ENCODE measurements at places on chromosomes 2 and 18.

DNA sequence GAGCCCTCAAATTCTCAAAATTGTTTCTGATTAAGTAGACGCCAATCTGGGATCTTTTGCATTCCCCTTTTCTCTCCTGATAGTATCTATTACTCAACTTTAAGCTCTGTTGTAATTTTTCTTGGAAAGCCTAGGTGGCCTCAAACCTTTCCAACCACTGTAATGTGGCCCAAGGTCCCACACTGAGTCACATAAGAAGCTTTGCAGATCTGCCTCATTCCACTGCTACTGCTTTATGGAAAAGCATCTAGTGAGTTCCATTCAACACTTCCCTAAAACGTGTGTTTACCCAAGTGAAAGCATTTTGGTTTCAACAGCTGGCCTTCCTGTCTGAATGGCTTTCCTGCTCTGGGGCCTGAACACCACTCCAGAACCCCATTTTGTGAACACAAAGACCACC lies 493.6 kb upstream of the SPHKAP start:
- DNase-seq: no peak

- no peak for DNase-seq
Observed at GRCh38 chr2:190505696-190506095, 28.8 kb downstream of the NEMP2 start.

- no peak for DNase-seq
Observed at GRCh38 chr2:86518481-86518880, 44.8 kb downstream of the CHMP3 start.

DNA sequence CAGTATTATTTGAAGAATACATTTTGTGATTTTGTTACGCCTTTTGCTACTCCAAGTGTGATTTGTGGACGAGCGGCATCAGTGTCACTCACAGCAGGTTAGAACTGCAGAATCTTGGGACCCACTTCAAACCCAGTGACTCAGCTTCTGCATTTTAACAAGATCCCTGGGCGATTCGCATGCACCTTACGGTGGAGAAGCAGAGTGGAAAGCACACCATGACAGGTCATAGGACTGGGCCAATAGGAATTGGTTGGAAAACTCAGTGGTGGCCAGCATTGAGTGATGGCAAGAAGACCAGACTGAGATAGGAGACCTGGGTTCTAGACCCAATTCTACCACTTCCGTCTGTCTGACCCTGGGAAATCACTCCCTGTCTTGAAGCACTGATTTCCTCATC lies 26.3 kb downstream of the CTLA4 start:
- DNase-seq: no peak

DNA sequence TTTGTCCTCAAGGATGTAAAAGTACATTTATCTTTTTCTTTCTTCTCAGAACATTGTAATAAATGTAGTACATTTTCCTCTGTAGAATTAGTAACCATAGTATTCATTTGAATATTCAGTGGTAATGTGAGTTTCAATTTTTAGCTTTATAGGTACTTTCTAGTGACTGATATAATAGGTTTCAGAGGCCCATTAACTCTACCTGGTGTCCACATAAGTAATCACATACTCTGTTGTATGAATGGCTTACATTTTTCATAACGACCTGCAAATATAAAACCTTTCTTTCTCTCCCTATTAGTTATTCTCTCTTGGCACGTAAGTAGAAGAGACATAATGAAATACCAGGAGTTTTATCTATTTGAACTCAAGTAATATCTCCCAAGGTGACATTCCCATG lies 1017.6 kb downstream of the DPP10 start:
- no peak for DNase-seq

DNA sequence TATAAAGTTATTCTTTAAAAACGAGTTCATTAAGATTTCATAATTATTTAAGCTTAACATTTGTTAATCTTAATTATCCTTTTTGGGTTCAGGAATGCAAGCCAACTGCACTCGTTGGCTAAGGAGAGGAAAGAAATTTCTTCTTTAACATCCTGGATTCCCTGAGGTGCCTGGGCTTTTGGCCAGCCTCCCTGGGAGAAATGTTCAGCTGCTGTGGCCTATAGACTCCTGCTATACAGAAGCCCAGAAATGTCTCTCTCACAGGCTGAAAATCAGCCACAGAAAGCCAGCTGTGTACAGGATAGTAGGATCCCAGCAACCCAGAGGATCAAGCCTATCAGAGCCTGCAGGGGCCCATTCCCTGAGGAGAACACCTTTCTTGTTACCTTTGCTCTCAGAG lies 430.3 kb downstream of the XIRP2 start:
- no peak for DNase-seq

GRCh38 chr2:74878551-74878950 lies 44.6 kb downstream of the HK2 start:
- DNase-seq: no peak

GRCh38 chr2:192010073-192010472 lies 163.2 kb upstream of the CAVIN2 start:
- no peak for DNase-seq

- DNase-seq: peak; percentile 26
Observed at GRCh38 chr18:62663731-62664336, 51.5 kb upstream of the PHLPP1 start.

GRCh38 chr2:38465789-38466127 lies 88.7 kb upstream of the ATL2 start:
- DNase-seq: peak; percentile 57

GRCh38 chr2:124589971-124590370 lies 564.9 kb downstream of the CNTNAP5 start:
- DNase-seq: no peak

DNA sequence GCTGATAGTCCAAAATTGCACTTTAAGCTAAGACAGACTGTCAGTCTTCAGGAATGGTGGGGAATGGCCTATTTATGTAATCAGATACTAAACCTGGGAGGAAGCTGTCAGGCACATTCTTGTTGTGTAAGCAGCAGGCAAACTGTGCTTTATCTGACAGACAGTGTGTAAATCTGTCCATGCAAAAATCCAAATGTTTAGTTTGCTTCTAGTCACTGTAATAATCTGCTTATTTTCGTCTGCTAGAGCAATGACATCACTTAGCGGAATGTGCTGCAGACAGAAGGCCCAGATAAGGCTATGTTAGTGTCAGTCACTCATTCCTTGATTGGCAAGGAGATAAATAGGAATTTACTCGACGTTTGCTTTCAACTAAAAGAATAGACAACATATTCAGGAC lies 263.5 kb downstream of the ZNF407 start:
- no peak for DNase-seq

DNA sequence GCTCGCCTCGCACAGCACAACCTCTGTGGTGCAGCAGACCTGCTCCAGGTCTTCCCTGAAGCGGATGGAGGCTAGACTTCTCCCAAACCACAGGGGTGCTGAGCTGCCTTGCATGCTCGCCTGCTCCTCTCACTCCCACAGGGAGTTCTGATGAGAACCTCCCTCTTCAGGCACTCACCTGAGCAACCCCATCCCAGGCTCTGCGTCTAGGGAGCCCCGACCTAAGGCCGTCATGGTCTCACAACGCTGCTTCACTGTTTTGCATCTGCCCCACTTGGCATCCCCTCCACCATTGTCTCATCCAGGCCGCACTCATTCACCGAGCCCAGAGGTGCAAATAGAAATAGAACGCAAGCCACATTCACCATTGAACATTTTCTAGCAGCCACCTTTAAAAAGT lies 24.6 kb upstream of the MC5R start:
- no peak for DNase-seq

DNA sequence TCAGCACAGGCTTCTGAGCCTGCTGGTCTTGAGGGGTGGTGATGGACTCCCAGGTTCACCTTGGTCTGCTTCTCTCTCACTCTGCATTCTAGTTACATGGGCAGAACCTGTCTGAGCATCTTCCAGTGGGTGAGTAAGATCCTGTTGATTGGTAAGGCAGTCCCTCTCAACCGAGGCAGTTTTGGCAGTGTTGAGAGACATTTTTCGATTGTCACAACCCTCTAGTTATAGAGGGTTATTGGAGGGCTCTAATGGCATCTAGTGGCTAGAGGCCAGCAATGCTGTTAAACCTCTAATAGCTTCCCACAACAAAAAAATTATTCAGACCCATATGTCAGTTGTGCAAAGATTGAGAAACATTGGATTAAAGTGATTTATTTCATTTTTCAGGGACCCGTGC lies 9.3 kb upstream of the MGAT5 start:
- no peak for DNase-seq

GRCh38 chr2:171411791-171412483 lies 21.9 kb downstream of the METTL8 start:
- no peak for DNase-seq

DNA sequence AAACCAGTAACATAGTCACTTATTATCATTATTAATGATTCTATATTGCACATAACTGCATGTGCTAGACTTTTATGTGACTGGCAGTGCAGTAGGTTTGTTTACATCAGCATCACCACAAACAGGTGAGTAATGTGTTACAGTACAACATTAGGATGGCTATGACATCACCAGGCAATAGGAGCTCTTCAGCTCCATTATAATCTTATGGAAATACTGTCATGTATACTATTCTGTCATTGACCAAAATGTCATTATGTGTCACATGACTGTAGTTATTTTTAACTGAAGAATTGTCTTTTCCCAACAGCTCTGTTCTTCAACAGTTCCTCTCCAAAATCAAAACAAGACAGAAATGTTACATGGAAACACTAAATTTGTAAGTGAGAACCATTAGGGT lies 96.3 kb downstream of the C18orf54 start:
- no peak for DNase-seq

- no peak for DNase-seq
Observed at GRCh38 chr2:226638576-226638975, 161.0 kb downstream of the IRS1 start.

- DNase-seq: peak; percentile 57
Observed at GRCh38 chr2:186641807-186642321, 52.0 kb upstream of the FAM171B start.

DNA sequence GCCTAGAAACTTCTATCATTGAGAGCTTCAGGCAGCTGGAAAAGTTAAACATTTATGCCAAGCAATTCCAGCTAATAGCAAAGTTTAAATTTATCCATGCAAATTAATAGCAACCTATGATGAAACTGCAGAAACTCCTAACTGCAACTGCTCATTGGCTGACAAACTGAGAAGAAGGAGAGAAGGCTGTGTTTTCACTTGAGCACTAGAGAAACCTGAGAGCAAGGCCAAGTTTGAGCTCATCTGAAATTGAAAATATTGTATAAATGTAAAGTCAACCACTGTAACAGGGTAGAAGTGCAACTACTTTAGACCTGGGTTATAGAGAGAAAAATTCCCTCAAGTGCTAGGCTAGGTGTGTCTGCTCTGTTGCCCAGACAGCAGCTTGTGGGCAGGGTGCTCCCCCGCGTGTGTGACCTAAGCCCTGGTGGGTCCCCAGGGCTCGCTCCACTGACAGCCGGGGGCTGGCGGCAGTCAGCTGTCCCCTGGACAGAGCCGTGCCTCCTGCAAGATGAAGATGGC lies 50.2 kb downstream of the CABYR start:
- no peak for DNase-seq

GRCh38 chr2:171512683-171513195 lies 9.5 kb upstream of the CYBRD1 start:
- DNase-seq: no peak

DNA sequence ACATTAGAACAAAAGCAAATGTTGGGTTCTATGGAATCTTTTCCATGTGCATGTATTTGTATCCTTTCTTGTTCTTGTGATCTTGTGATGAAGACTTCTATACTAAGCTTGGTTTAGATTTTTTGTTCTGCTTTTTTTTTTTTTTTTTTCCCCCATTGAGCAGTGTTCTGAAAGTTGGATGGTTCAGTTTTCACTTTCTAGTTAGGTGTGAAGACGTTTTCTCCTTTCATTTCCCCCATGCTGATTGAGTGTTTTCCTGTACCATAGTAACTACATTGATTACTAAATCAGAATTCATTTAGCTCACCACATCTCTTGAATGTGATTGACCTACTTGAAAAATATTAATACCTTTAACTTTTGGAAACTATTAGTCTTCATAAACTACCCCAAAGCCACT lies 34.1 kb downstream of the NOP58 start:
- no peak for DNase-seq

GRCh38 chr2:144519934-144520731 lies at the start of gene ZEB2:
Gene ZEB2, minus strand, starts transcription at chr2:144520119. Its CDS starts 2,769 bp downstream, at chr2:144517350.
- no peak for DNase-seq

DNA sequence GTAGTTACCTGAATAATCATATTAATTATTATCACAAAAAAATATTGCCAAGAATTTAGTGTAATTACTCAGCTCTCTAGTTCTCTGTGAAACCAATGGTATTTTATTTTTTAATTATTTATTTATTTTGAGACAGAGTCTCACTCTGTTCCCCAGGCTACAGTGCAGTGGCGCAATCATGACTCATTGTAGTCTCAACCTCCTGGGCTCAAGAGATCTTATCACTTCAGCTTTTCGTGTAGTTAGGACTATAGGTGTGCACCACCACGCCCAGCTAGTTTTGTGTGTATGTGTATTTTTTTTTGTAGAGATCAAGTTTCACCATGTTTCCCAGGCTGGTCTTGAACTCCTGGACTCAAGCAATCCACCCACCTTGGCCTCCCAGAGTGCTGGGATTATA lies 440.4 kb upstream of the CDH20 start:
- DNase-seq: peak; percentile 18

DNA sequence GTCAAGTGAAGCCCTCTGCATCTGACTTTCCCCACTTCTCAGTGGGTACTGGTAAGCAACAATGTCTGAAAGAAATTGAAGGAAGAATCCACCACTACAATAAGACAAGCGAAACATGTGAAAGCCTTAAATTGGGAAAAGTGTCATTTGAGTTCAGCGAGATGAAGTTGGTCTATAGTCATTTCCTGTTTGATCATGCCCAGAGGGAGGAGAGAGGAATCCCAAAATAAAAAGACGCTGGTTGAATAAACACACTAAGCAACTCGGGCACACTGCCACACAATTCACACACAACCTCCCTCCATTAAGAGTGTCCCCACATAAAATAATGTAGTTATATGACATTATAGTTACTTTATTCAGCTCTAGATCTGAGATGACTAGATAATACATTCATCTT lies 166.1 kb downstream of the CBLN2 start:
- DNase-seq: no peak

- no peak for DNase-seq
Observed at GRCh38 chr2:37733251-37733650, 61.8 kb upstream of the CDC42EP3 start.

- DNase-seq: no peak
Observed at GRCh38 chr2:85866165-85866659, 22.6 kb downstream of the ST3GAL5 start.

- no peak for DNase-seq
Observed at GRCh38 chr2:72971036-72971435, 53.7 kb downstream of the EMX1 start.

DNA sequence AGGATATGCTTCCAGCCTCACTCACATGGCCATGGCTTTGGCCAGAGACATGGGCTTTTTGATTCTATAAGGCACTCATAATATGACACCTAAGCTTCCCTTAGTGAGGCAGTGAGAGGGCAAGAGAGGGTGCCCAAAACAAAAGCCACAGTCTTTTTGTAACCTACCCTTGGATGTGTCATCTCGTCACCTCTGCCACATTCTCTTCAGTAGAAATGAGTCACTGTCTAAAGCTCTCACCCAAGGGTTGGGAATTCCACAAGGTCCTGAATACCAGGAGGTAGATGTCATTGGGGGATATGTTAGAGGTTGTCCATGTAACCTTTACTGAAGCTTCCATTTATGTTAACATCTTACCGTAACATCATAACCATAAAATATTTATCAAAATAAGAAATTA lies 108.4 kb downstream of the ALMS1 start:
- peak; percentile 14 for DNase-seq

- no peak for DNase-seq
Observed at GRCh38 chr2:10028407-10028987, 14.9 kb upstream of the KLF11 start.

Measured in RWPE1 (cell line).